ENCODE measurements at places on chromosomes 12 and 14.

DNA sequence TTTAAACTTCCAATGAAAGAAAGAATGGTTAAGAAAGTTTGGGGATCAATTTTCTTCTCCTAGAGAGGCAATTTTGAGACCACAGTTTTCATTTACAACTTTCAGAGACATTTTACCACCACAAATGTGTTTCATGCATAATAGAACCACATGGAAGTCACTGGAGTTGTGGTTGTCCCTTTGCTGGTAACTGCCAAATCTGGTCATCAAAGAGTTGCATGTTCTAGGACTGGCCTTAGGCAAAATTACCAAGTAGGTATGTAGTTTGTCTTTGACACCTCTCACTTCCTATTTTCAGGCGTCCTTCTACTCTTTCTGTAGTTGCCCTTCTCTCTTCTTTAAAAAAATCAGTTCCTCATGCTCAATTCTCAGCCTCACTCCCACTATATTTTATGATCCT is 54.3 kb upstream of the TMX1 start:
- no peak for DNase-seq

- DNase-seq: no peak
These were observed 36.1 kb upstream of the CRY1 start for GRCh38 chr12:107129315-107129930.

DNA sequence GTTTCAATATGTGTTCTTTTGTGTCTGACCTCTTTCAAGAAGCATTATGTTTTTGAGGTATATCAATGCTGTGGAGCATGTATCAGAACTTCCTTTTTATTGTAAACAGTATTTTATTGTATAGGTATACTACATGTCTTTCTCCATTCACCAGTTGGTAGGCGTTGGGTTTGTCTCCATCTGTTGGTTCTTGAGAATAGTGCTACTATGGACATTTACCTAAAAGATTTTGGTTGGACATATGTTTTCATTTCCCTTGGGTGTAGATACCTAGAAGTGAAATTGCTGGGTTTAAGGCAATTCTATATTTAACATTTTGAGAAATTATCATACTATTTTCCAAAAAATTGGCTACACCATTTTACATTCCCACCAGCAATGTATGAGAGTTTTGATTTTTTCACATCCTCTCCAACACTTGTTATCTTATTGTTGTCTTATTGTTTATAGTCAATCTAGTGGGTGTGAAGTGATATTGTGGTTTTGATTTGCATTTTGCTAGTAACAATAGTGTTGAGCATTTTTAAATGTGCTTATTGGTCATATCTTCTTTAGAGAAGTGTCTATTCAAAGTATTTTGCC is 409.2 kb downstream of the IPO8 start:
- DNase-seq: no peak

DNA sequence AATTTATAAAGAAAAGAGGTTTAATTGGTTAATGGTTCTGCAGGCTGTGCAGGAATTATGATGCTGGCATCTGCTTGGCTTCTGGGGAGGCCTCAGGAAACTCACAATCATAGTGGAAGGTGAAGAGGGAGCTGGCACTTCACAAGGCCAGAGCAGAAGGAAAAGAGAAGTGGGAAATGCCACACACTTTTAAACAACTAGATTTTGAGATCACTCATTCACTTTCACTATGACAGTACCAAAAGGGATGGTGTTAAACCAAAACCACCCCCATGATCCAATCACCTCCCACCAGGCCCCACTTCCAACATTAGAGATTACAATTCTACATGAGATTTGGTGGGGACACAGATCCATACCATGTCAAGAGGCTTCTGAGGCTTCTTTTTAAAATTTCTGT is 62.6 kb downstream of the SLC38A4 start:
- DNase-seq: no peak

DNA sequence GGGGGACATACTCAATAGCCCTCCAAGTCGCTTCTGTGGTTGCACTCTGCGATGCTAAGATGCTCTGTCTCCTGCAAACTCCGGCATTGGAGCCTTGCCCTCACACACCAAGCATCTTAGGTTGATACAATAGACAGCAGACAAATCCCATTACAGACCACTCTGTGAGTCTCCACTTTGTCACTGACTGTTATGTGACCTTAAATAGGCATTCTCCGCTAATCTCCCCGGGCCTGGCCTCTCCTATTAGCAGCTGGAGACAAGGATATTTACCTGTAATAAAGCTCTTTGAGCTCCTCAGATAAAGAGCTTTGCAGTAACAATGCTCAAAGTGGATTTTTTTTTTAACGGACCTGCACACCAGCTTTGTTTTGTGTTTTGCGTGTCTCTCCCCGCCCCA is 479.7 kb upstream of the TBX3 start:
- no peak for DNase-seq

DNA sequence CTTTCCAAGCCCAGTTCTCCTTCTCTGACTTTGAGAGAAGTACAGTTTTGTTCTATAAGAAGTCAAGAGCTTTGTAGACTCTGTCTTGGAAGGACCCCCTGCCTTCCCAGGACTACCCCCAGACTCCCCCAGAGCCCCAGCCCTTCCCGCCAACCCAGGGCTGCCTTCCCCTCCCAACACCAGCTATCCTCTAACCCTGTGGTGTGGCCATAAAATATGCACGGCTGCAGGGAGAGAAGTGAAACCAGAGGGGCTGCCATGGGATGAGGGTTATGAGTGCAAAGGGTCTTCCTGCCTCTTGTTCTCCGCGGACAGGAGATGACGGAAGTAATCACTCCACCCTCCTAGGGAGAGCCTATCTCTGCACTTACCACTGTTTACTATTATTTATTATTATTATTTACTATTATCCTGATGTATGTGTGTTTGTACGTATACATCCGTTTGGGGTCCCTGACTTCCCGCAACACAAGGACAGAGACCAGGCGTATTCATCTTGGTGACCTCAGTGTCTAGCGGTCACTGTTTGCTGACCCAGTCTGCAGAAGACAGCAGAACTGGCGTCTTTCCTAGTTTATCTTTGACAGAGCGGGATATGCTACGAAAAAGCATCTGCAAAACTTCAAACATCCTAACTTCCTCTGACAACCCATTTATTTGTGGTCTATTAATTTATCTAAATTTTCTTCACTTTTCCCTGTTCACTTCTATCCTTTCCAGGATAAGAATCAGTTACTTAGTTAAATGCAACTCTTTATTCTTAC is 3.5 kb upstream of the SCNN1A start:
- DNase-seq: no peak

DNA sequence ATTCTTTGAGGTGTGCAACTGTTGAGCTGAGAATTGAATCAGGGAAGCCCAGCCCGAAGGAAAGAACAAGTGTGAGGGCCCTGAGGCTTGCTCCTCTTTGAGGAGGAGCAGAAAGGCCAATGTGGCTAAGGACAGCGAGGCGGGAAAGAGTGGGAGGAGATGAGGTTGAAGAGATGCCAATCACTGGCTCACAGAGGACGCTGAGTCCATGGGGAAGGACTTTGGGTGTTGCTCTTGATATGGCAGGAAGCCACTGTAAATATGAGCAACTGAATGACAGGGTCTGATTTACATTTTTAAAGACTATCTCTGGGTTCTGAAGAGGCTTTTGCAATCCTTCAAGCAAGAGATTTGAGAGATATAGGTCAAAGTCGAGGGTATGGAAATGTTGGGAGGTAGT is 3.3 kb upstream of the APPL2 start:
- no peak for DNase-seq

All from effector memory CD4-positive, alpha-beta T cell (primary cell).